ENCODE measurements at places on chromosomes 1 and 21.

DNA sequence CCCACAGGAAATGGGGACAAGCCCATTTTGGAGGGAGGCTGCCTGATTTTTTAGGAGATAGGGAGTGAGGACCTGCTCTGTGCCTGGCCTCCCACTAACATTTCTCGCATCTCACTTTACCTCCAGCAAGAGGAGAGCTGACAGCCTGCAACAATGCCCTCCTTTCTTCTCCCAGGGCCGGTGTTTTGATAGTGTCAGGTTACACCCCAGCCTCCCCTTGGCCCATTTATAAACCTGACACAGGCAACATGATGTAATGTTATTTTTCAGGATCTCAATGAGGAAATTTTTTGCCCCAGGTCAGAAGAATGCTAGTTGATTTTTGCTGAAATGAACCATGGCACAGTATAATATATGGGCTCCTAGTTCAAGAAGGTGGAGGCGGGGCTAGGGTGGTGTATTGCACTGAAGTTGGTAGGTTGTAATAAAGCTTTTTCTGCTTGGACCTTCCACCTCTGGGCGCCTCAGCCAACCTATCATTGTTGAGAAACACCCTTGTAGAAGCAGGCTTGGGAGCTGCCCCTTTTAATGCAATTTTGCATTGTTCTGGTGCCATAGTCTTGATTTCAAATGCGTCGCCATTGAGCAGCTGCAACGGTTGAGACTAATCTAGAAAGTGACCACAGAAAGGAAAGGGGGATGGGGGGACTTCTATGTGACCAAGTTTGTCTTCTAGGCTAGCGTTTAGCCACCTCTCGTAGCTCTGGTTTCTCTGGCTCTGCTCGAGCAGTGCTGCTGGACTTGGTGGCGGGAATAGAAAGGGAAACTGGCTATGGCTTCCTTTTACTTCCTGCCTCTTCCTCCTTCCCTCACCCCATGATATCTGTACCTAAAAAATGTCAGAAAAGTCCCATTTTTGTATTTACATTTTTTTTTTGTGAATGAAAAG, 53.0 kb downstream of the PBX1 start:
- peak; percentile 76 for DNase-seq

DNA sequence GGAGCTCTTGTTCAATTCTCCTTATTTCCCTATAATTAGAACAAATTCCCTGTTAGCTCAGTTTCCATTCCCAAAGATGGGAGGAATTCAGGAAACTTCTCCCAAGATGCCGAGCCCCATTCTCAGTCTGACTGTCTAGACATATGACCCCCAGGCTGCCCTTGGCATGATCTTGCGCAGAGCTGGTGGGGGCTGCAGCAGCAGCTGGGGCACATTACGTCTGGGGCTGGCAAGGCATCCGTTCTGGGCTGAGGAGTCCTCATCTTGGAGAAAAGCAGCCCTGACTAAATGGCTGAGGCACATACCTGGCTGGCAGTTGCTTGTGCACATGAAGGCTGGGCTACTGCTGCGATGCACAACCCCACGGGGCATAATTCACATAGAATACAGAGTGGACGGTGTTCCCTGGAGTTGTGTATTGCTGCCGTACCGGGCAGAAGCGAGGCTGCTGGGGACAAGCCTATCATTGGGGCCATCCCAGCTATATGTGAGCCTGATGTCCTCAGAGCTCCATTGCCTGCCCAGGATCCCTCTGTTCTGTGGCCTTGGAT, 36.4 kb upstream of the TRABD2B start:
- DNase-seq, result no peak

DNA sequence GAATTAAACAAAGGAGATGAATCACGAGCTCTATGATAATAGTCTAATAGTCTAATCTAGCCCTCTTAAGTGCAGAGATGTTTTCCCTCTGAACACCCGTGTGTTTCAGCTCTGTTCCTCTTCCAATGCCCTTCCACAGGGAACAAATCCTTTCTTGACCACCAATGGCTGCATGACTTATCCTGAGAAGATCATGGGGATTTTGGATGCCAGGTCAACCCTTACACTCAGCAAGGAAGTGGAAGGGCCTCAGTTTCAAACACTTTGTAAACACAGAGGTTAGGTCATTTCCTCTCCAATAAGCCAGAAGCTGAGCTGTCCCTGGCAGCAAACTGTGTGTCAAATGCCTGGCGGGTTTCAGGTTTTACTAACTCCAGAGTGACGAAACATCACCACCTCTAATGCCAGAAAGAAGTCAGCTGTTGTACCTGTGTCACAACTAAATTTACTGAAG, 200.0 kb downstream of the GABPA start:
- DNase-seq, result no peak

- no peak for DNase-seq
These were observed 231.1 kb upstream of the RUNX1 start for GRCh38 chr21:35280231-35280630.

DNA sequence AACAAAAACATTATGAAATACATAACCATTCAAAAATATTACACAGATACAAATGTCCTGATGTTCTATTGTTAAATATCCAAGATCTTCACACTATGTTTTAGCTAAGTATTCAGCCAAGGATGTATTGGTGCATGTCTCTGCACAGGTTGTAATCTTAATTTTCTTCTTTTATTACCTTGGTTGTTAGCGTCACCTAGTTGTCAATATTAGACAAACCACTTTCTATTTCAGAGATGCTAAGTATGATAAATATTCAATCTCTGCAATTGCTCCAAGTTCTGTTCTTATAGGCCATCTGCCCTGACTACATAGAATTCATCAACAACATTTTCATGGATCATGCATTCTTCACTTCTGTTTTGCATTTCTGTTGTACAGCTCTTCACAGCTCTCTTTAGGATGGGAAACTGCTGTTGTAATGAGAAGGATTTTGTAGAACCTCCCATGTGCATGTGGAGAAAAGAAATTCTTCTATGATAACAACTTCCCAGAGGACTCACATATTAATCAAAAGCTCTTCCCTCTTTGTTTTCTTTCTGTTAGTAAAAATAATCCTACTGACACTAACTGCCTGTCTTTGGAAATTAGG, 380.1 kb downstream of the NUF2 start:
- no peak for DNase-seq

GRCh38 chr21:29163341-29164115, 33.1 kb downstream of the MAP3K7CL start:
- no peak for DNase-seq
